Astrocyte (in vitro differentiated cells and primary cell): ENCODE measurements at places on chromosomes 12 and 14.

DNA sequence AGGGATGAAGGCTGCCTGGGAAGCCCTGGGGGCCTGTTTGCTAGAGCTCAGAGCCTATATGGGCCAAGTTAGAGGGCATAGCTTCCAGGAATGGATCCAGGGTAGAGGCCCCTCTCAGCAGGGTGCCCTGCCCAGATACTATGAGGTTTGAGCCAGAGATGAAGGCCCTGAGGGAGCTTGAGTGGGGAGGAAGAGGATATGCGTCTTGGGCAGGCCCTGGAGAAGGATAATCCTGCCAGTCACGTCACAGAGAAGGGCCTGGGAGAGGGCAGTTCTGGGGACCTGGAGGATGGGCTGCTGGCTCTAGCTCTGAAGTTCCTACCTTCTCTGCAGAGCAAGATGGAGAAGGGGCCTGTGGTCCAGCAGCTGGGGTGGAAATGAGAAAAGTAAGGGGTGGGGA is 5.9 kb upstream of the CACNB3 start:
- no peak for DNase-seq

DNA sequence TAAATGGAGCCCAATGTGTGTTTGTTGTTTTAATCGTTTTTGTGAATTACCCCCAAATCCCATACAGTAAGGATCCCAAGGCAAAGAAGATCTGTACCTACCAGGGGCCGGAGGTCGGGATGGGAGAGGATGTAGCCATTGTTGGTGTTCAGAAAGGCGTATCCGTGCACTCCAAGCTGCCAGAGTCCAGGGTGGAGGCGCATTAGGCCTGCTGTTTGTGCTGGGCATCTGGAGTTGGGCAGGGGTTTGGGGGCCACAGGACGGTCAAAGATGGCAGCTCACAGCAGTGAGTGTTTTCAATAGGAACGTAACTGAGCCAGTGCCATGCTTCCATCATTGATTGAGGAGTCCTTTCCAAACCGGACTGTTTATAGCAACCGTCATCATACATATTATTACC is 40.2 kb downstream of the CACNA2D4 start:
- DNase-seq = no peak

- DNase-seq = peak; percentile 72
Observed at GRCh38 chr14:50666772-50667683, 1.1 kb downstream of the SAV1 start.

GRCh38 chr12:64102339-64102738 is 119.8 kb downstream of the KICS2 start:
- DNase-seq = peak; percentile 70

DNA sequence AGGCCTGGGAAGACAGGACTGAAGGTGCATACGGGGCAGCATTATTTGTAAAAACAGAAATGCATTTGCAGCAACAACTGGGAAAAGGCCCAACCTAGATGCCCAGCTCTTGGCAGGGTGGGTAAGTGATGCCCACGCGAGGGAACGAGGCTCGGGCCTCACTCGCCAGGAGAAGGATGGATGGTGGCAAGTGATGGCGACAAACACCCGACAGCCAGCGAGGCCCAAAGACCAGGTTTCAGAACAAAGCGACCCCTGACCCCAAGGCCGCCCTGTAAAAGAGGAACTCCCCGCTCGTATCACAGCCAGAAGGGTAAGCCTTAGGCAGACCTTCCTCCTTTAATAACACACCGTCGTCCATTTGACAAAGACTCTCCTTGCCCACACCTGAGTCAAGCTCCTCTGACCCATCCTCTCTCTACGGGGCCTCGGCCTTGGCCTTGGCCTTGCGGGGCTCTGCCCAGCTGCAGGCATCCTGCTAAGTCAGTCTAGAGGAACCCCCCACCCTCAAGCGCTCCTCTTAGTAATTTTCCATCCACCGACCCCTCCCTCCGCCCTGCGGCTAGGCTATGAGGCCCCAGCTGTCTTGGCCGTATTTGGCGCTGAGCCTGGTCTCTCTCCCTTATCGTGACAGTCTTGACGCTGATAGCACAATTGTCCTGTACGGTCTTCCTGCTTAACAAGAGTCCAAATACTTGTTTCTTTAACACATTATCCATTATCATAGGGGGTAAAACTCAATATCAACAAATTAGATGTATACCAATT is 80.2 kb downstream of the NCOR2 start:
- DNase-seq = no peak

DNA sequence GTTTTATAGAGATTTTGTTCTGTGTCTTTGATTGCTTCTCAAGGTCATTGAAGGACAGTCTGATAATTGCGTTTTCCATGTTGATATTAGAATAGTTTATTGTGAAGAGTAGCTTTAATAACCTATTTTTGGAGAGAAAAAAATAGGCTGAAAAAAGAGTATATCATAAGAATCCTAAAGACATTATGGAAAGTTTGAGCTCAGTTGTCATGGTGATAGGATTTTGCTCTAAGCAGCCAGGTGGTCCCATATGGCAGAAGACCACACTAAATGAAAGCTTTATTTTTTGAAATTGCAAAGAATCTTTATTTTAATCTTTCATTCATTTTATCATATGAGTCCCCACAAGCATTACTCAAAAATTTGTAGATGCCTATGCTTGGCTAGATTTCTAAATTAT is 358.9 kb upstream of the NAV3 start:
- no peak for DNase-seq

- no peak for DNase-seq
Observed at GRCh38 chr14:93533842-93534241, 103.1 kb downstream of the UNC79 start.

GRCh38 chr14:102469261-102469660 is 40.3 kb downstream of the ANKRD9 start:
- no peak for DNase-seq

GRCh38 chr14:61329478-61330051 is 8.2 kb downstream of the PRKCH start:
- no peak for DNase-seq

GRCh38 chr14:67391268-67391667 is 20.7 kb downstream of the PLEK2 start:
- DNase-seq = no peak

- DNase-seq = peak; percentile 10
Observed at GRCh38 chr12:103742349-103742932, 98.6 kb downstream of the NT5DC3 start.

GRCh38 chr12:107429006-107429705 is 256.4 kb upstream of the PWP1 start:
- no peak for DNase-seq

DNA sequence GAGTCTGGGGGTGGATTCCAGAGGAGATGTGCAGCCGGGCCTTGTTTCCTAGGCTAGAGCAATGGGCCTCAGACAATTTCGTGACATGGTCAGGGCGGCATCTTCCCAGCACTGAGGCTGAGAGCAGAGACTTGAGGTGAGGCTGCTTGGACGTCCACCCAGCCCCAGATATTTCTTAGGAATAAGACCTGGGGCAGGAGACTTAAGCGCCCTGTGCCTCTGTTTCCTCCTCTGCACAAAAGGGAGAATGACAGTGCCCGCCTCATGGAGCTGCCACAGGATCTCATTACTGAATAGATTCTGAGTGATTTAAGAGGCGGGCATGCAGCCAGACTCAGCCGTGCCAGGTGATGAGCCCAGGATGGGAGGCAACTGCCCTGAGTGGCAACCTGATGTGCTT is 297.9 kb upstream of the SFSWAP start:
- no peak for DNase-seq

DNA sequence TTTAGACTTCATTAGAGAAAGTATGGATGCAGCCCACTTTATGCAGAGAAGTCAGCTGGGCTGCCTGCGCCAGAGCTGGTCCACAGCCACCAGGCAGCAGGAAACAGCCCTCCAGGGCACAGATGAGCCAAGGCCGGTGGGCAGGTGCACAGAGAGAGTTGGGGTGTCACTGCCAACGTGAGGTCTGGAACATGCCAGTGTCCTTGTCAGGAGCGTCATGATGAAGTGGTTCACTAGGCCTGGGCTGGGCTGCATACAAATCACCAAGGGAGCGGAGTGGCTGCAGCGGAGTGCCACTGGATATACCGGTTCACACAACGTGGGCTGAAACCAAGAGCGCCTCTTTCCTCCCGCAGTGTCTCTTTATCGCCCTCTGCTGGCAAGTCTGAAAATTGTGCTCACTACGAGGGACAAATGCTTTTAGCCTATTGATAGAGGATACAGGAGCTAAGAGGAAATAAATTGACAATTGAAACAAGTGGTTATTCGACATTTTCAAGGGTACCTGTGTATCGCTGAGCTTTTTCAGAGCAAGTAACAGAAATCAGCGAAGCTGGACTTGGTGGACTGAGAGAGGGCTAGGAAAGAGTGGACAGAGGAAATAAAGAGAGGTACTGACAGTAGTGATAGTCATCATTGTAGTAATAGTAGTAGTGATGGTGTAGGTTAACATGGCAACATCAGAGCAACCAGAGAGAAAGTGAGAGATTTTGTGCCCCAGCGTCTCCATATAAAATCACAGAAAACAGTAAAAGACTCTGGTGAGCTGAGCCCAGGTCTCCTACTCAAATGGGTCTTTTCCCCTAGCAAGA is 52.0 kb upstream of the ITPR2 start:
- peak; percentile 52 for DNase-seq

- peak; percentile 64 for DNase-seq
Observed at GRCh38 chr12:109445191-109445609, 31.9 kb downstream of the KCTD10 start.

DNA sequence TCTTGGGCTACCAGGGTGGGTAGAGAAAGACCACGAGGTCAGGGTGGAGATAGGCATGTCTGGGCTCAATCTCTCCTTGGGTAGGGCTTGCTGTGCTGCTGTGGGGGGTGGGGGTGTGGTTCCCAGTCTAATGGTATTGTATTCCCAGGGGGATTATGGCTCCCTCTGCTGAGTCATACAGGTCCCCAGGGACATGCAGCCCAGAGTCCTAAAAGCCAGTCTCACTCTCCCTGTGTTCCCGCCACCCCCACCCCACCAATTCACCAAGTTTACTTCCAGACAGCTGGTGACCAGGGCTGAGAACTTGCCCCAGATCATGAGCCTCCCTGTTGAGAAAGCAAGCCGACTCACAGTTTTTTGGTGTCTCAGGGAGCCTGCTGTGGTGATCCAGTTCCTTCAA is 367.6 kb downstream of the C12orf75 start:
- DNase-seq = no peak

GRCh38 chr12:2457215-2457932 is 337.4 kb upstream of the FKBP4 start:
- no peak for DNase-seq

DNA sequence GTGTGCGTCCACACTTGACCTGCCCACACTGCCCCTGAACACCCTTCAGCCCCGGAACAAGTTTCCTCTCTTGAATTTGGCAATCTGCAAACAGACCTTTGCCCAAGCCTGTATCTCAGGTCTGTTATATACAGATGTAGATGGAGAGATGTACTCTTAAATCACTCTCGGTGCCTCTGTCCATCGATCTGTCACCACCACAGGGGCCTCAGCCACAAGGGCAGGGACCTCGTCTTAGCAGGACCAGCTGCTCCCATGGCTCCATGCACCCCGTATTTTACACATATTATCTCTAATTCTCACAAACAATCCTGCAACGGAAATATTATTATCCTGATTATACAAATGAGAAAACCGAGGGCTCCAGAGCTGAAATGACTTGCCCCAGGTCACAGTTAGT is 313.4 kb downstream of the BCL11B start:
- no peak for DNase-seq

DNA sequence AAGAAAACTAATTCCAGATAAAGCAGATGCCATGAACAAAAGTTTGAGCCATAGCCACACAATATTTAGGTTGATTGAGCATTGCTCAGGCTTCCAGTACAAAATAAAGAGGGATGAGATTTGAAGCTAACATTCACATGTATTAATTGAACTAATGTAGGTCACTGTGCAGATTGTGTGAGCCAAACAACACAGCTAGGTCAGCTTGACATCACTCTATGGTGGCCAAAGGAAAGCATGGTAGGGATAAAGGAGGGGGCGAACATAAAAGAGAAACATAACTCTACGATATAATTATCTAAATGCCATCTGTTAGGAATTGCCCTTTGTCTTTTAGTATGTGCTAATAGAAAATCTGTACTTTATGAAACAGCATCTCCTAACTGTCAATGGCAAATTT is 477.7 kb upstream of the SYT1 start:
- no peak for DNase-seq

- no peak for DNase-seq
Observed at GRCh38 chr12:54375259-54375579, 9.3 kb downstream of the ZNF385A start.

DNA sequence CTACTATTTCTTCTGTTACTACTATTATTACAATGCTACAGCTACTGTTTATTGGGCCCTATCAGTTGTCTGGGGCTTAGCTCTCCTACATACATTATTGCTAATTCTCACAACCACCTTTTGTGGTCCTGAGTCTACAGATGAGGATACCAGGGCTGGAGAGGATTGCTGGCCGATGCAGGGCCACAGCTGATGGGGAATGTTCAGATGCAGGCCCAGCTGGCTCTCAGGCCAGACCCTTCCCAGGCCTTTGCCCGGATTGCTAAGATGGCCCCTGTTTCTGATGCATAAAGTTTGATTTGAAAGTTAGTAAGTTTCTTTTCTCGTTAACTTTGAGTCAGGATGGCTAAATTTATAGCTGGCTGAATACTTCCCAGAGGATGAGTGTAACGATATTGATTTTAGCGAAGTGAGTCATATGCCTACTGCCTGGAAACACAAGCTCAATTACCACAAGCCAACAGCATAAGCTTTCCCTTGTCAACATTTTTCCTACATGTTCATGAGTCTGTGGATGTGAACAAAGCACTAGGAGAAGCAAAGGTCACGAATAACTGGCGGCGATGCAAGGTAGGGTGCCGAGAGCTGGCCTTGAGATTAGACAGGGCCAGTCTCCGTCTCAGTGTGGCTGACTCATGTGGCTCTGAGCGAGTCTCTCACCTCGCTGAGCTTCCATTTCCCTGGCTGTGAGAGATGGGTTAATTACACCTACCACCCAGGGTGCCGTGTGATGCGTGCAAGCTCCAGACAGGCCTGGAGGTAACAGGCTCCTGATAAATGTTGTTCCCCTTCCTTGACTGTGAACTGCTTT is 111.0 kb downstream of the BEGAIN start:
- peak; percentile 100 for DNase-seq

- DNase-seq = peak; percentile 99
Observed at GRCh38 chr12:96434107-96434506, 33.9 kb upstream of the CDK17 start.

DNA sequence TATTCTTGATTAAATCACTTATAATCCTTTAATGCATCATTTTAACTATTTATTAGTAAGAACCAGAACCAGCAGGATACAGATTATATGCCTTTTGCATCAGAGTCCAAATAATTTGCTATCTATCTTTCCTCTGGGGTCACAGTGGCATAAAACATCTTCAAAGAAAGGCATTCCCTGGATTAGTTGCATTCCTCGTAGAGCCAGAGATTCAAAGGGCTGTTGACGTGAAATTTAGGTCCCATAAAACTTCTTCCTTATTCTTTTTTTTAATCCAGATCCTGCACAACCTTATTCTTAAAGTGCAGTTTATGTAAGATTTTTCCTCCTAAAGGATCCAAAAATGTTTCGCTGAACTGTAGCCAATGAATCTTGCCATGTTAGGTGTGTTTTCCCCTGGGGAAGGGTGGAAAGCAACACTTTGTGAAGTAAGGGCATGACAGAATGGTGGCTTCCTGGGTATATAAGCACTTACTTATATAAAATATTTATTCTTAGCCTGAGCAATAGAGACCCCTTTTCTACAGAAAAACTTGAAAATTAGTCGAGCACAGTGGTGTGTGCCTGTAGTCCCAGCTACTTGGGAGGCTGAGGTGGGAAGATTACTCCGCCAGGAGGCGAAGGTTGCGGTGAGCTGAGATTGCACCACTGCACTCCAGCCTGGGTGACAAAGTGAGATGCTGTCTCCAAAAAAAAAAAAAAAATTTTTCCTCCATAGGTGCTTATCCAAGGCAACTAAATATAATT is 208.7 kb downstream of the PCNX1 start:
- no peak for DNase-seq
